ENCODE measurements at places on chromosomes 2 and 18.
A peak's percentile ranks its signal among the peaks of the same experiment; 100 is the strongest.

GRCh38 chr18:28080876-28081300 lies 96.0 kb downstream of the CDH2 start:
- DNase-seq: no peak

DNA sequence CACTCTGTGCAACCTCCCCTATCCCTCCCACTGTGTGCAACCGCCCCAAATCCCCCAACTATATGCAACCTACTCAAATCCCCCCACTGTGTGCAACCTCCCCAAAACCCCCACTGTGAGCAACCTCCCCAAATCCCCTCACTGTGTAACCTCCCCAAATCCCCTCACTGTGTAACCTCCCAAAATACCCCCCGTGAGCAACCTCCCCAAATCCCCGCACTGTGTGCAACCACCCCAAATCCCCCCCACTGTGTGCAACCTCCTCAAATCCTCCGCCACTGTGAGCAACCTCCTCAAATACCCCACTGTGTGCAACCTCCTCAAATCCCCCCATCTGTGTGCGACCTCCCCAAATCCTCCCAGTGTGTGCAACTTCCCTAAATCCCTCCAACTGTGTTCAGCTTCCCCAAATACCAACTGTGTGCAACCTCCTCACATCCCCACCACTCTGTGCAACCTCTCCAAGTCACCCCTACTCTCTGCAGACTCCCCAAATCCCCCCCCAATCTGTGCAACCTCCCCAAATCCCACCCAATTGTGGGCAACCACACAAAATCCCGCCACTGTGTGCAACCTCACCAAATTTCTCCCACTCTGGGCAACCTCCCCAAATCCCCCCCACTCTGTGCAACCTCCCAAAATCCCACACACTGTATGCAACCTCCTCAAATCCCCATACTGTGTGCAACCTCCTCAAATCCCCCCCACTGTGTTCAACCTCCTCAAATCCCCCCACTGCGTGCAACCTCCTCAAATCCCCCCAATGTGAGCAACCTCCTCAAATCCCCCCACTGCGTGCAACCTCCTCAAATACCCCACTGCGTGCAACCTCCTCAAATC lies 114.1 kb downstream of the TPO start:
- no peak for DNase-seq

DNA sequence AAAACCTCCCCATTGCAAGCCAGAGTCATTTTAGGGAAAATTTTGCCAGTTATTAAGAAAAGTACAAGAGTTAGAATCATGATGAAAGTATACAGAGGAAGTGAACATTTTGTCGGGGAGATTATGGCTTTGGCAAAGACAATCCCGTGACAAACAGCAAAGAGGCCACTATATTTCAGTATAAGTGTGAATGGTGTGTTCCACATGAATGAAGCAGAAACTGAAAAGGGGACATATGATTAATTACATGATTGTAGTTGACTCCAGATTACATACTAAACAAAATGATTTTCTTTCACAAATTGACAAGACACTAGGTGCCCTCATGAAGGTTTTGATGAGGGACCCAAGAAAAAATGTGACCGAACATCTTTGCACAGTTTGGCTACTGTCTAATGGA lies 42.0 kb downstream of the SP140 start:
- no peak for DNase-seq

- no peak for DNase-seq
Observed at GRCh38 chr18:25832001-25832604, 258.3 kb downstream of the SS18 start.

- no peak for DNase-seq
Observed at GRCh38 chr2:122868646-122869275, 1113.3 kb downstream of the TSN start.

DNA sequence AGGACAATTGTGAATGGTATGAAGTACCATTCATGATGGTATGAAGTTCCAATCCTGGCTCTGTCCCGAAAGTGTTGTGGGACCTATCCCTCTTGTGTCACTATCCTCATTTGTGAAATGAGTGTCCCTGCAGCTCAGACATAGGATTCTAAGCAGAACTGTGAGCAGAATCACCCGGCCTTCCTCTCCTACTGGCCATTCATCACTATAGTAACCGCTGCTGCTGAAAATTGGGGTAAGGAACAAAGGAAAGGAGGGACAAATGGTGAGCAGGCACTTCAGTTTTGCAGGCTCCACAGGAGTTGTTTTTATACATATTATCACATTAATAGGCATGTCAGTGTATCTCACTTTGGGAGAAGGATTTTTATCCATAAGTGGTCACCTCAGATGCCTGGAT lies 27.4 kb downstream of the SMYD1 start:
- no peak for DNase-seq

GRCh38 chr18:23727707-23728493 lies 38.6 kb downstream of the LAMA3 start:
- DNase-seq: no peak

- no peak for DNase-seq
Observed at GRCh38 chr2:116057538-116057937, 1615.1 kb downstream of the DPP10 start.

DNA sequence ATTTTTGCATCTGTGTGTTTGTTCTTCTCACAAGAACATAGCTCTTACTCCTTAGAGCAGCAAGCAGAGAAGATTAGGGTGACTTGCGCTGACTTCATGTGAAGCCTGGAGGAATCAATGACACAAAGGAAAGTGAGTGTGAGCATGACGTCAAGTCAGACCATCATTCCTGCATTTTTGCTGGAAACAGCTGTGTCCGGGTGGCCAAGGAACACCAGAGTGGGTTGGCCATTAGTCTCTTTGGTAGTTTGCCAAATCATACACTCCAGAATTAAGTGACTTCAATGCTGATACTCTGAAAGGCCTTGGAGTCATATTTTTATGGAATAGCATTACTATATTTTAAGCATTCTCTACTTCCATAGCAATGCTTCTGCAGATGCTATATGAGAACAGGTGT lies 597.2 kb downstream of the DCDC2C start:
- DNase-seq: no peak

- no peak for DNase-seq
Observed at GRCh38 chr2:20542746-20543468, 96.0 kb downstream of the RHOB start.

GRCh38 chr2:192026059-192026824 lies 168.5 kb downstream of the TMEFF2 start:
- peak; percentile 47 for DNase-seq

GRCh38 chr18:12637393-12637792 lies 20.5 kb downstream of the SPIRE1 start:
- no peak for DNase-seq

DNA sequence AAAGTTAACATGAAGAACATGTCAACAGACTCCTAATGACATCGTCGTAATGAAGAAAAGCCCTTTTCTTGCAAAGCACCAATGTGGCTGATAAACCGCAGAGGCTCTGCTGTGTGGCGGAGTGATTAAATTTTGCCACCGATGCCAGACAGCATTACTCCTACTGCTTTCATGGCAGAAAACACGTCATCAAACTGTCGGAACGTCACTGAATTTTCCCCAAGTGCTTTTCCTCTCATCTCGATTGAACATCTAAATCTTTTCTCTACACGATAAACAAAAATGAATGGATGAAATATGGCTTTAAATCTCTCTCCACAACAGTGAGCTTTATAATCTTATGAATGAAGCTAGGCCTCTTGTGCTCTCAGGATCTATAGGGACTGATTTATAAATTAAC lies 159.8 kb upstream of the REG3G start:
- DNase-seq: no peak

GRCh38 chr2:154693741-154694340 lies 4.7 kb upstream of the KCNJ3 start:
- no peak for DNase-seq

GRCh38 chr2:120520929-120521912 lies 175.3 kb downstream of the INHBB start:
- no peak for DNase-seq

GRCh38 chr2:149089068-149089467 lies 50.6 kb downstream of the LYPD6B start:
- DNase-seq: no peak

GRCh38 chr2:161208527-161209139 lies 48.4 kb downstream of the TANK start:
- DNase-seq: no peak

- no peak for DNase-seq
Observed at GRCh38 chr2:169363560-169364150, 1.3 kb upstream of the LRP2 start.

DNA sequence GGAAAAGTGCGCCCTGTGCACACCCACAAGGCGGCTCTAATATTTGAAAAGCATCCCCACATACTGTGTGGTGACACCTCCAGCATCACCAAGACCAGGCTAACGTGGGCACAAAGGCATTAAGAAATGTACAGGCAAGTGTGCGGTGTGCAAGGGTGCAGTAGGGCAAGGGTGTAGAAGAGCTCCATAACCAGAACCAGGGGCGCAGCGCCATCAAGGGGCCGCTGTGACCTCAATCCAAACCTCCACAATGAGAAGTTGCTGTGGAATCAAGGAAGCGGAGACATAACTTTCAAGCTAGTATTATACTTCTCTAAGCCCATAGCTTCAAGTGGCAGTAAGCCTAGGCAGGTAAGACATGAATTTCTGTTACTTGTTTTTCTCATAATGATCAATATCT lies 13.0 kb downstream of the L3MBTL4 start:
- DNase-seq: no peak

DNA sequence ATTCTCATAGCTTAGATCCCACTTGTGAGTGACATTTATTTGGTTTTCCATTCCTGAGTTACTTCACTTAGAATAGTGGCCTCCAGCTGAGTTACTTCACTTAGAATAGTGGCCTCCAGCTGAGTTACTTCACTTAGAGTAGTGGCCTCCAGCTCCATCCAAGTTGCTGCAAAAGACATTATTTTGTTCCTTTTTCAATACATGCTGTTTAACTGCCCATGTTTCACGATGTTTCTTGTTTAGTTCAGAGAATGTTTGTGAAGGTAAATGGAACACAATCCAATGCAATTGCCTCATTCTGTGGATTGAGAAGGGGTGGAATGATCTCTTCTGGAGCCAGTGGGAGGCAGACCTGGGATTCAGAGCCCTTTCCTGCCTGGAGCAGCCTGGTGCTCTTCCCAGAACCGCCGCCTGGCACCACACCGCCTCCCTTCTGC lies 273.5 kb upstream of the ATP5MC3 start:
- peak; percentile 36 for DNase-seq

- DNase-seq: no peak
Observed at GRCh38 chr18:69265656-69266055, 135.0 kb upstream of the DOK6 start.

GRCh38 chr2:71064110-71064611 lies 4.3 kb upstream of the NAGK start:
- DNase-seq: no peak

GRCh38 chr2:239252801-239253200 lies 148.0 kb downstream of the HDAC4 start:
- no peak for DNase-seq

- no peak for DNase-seq
Observed at GRCh38 chr2:27581417-27582128, 1.3 kb upstream of the ZNF512 start.

- DNase-seq: peak; percentile 22
Observed at GRCh38 chr18:45837283-45838070, 12.0 kb downstream of the SIGLEC15 start.

Data from NCI-H2227 treated with DMSO at 0.1 percent for 48 hours (cell line).